Germinal center (tissue), 1 donor: ENCODE measurements at places on chromosomes 12 and 14.

GRCh38 chr12:11545484-11546330, 103.8 kb upstream of the ETV6 start:
- DNase-seq: peak; percentile 24

- DNase-seq: no peak
Measured at GRCh38 chr12:82593901-82594396, 92.8 kb upstream of the TMTC2 start.

DNA sequence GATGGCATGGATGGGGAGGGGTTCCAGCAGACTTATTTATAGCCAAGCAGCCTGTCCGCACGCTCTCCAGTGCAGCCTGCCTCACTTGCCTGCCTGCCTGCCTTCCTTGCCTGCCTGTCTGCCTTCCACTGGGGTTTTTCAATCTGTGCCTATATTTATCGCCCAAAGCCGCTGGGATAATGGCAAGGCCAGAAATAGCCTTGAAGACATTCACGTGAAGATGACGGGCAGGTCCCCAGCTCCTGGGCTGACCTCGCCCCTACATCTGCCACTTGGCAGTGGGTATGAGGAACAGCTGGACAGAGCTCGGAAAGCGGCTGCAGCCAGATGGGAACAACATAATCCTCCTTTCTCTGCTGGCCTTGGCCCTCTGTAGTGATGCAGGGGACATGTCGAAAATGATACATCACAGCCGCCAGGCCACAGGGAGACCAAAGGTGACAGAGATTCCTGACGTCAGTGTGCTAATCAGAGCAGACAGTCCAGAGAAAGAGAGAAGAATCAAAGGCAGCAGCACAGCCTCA, 53.3 kb downstream of the PITPNM2 start:
- no peak for DNase-seq

DNA sequence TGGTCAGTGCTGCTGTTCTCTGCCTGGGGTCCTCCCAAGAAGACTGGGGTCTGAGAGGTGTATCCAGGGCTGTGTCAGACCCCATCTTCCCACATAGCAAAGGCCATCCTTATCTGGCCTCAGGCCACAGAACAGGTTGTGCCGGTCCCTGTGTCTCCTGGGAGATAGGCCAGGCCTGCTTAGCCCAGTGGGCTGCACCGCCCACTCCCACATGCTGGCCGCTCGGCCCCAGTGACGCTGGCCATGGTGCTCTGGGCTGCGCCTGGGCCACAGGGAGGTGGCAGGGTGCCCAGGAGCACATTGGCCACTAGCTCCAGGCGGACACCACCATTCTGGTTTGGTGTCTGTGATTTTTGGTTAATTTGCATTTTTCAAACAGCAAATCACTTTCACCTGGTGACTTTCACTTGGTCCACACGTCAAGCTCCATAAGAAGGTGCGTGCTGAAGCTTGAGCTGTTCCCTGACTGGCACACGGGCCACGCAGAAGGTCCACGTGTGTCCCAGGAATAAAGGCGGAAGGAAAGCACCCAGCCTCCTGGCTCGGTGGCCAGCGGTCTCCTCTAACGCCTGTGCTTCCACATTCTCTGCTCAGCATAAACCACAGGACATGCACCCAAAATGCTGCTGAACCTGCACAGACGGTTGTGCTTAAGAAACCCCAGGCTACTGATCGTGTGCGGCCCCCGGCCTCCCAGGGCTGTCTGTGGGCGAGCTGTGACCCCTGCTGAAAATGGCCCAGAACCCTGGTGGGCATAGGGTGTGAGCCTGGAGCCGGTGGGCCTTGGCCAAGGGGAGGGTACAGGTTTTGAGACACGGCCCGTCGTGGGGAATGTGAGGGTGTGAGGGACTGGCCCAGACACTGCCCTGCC, 4.6 kb downstream of the FBRSL1 start:
- DNase-seq: no peak

DNA sequence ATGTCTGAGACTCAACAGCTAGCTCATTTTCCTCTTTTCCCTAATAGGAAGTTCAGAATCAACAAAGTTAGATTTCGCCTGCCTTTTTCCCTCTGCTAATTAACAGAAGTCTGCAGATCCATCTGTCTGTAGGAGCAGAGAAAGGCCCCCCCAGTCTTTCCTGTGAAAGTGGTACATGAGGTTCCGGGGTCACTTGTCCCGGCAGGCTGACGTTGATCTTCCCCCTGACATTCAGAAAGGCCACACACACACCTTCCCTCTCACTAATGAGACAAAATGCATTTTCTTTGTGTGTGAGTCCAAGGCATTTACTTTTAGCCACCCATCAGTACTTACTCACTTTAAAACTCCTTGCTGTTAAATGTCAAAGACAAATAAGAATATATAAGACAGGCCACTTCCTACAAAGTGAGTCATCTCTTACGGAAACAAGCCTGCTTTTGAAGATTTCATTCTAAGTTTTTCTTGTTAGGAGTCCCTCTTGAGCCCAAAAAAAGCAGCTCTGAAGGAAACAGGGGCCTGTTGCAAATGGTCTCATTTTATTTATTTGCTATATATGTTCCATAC, 138.7 kb downstream of the TTC7B start:
- DNase-seq: no peak

DNA sequence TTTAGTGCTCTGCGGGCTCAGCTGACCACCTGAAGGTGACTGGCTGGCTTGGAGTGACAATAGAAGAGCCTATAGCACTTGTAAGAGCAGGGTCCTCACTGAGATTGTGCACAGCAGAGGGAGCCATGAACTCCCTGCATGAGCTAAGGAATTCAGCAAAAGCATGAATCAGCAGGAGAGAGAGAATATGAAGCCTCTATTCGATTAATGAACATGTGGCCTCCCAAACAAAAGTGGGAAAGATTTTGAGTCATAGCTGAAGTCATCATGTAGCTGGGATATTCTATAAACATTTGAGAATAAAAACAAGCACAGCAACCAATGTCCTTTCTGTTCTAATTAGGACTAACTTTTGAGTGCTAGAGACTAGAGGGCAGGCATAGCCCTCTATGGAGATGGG, 626.6 kb downstream of the DIO2 start:
- DNase-seq: no peak

- no peak for DNase-seq
Measured at GRCh38 chr12:116517431-116518045, 41.6 kb upstream of the MAP1LC3B2 start.

DNA sequence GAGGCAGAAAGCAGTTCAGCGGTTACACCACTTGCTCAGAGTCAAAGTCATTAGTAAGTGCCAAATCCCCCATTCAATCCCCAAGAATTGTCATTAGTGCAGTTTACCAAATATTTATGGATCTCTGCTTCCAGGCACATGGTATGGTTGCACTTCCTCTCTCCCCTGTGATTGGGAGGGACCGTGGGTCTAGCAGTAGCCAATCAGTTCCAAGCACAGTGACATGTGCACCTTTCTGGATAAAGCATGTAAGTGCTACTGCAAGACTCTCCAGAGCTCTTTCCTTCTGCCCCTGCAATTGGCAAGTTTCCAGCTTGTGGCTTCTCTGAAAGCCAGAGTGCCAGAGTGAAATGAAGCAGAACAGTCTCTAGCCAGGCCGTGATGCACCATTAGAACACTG, 85.3 kb upstream of the FLRT2 start:
- DNase-seq: no peak

- DNase-seq: no peak
Measured at GRCh38 chr14:78154827-78155226, 15.3 kb upstream of the NRXN3 start.

GRCh38 chr12:65948320-65949008, 124.2 kb downstream of the HMGA2 start:
- no peak for DNase-seq

GRCh38 chr12:15584366-15585041, 204.7 kb downstream of the EPS8 start:
- DNase-seq: peak; percentile 11

DNA sequence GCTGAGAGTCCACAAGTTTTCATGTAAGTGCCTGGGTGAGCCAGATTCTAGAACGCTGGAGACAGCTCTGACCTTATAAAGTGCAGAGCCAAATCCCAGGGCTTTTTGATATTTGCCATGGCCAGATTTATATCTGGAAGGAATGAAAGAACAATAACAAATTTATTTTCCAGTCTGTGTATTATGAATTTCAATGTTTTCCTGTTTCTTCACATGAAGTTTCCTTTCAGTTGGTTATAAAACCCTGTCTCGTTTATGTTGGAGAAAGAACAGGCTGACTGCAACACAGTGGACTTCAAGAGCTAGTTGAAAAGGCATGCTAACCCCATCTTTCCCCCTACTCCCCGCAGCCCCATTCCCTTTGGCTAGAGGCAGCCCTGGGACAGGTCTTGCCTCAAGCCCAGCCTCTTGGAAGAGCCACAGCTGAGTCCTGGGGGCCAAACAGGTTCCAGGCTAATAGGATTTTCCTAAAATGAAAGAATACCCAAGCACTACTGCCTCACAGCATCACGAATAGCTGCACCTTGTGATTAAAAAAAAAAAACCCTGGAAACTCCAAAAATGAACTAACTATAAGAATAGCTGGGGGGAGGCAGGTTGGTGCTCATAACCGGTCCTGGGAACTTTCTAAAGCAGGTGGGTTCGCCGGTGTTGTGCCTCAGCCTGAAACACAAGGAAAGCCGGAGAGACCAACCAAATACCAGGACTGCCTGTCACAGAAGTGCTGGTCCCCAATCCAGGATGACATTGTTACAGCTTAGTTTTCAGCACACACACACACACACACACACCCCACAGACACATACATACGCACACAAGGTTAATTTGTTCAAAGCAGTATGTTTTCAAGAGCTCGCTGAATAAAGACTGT, 1.5 kb downstream of the FBLN5 start:
- DNase-seq: no peak

- no peak for DNase-seq
Measured at GRCh38 chr12:122333142-122334087, 67.1 kb upstream of the VPS33A start.

DNA sequence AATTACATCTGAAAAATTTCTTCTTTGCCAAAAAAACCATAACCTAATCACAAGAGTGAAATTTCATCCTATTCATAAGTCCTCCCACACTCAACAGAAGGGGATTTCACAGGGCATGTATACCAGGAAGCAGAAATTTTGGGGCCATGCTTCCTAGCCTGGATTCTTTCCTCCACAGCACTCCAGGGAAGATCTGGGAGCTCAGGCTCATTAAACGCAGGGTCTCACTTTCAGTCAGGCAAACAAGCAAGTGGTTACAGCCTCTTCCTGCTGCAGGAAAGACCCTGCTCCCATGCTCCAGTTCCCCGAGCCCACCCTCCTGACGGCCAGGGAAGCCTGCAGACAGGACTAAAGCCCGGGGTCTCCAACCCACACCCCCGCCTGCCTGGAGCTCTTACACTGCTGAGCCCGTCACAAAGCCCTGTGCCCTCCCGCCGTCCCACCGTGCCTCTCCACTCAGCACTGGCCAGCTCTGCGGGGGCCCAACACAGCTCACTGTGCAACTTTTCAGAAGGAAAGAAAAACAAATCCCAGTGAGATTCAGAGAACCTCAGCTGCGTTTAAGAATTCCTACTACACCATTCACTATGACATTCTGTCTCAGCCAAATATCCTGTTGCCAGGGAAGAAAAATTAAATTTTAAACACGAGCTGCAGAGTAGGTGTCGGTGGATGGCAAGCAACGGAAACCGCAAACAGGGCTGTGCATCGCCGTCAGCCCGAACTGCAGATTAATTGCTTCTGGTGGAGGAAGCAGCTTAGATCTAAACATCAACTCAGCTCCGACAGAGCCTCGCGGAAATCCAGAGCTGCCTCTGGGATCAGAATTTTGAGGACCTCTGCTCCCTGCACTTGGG, 106.7 kb upstream of the SFSWAP start:
- DNase-seq: no peak

DNA sequence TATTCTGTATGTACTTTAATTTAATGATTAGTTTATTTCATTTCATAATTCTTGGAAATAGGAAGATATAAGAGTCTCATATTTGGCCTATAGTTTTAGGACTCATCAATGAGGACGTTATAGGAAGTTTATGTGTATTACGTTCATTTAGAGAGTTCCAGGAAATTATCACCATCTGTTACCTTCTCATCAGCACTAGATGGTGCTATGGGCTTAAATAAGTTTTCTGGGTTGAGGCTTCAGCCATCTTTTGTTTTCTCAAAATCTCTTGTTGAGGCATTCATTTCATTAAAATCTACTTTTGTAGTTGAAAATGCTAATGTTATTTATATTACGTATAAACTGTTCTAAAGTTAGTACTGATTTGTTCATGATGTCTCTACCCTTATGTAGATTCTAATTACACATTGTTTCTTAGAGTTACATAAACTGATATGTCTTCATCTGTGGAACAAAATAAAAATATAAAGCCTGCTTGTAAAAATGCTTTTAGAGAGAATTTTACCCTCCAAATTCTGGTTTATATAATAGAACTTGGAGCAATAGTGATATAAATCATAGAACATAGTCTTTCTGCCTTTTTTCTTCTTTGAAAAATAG, 89.2 kb downstream of the CFAP54 start:
- peak; percentile 31 for DNase-seq

- DNase-seq: peak; percentile 53
Measured at GRCh38 chr14:95679998-95680735, 6.1 kb upstream of the TCL1B start.

DNA sequence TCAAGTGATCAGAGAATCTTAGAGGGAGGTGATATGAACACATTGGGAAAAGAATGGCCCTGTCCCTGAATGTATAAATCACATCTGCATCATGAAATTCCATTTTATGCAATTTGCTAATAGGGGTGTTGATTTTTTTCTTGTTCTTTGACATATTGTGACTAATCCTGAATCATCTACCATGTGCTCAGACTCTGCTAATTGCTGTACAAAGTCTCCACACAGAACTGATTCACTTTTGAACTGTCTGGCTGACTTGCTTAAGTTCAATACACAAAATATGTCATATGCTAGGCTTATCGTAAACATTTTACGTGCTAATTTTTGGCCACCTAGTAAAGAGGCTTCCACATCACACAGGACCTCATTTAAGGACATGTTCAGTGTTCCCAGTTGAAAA, 2.6 kb downstream of the TMEM132D start:
- no peak for DNase-seq

DNA sequence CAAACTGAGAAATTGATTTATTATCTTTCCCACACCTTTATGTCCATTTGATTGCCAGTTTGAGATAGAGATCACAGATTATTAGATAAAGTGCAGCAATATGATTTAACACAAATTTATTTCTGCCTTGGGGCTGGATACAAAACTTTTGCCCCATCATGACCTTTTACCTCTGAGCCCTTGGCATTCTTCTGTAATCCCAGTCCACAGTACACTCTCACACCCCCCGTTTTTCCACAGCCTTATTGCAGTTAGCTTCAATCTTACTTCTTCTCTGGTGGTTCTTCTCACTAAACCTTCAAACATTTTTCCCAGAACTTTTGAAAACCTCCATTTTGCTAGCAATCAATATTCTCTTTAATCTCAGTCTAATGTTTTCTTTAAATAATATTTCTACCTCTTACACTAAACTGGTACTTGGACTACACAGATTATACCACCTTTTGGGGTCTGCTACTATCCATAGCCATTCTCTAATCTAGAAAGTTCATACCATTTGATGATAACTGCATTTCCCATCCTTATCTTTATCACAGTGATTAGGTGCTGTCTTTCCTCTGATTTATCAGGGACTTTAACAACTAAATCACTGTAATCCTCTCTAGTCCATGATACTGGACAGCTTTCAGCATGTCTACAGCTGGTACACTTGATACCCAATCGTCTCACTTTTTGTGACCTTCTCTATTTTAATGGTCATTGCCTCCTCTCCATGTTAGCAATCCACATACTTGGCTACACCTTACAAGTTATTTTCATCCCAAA, 186.7 kb upstream of the PDE3A start:
- no peak for DNase-seq

- no peak for DNase-seq
Measured at GRCh38 chr14:74886001-74886400, 4.3 kb downstream of the DLST start.
